Common myeloid progenitor, CD34-positive (primary cell): ENCODE measurements at places on chromosomes 5 and 9.

- no peaks in the 10 kb centered on the region for H3K36me3 ChIP-seq
- H3K27ac ChIP-seq, result no peak overlapping the region
- H3K4me3 ChIP-seq, result no peak overlapping the region
- no peaks in the 10 kb centered on the region for H3K27me3 ChIP-seq
- no peak for DNase-seq
- peaks cover 3% of the 10 kb centered on the region for H3K4me1 ChIP-seq
Measured at GRCh38 chr9:95722141-95722540, 153.3 kb upstream of the ERCC6L2 start.

DNA sequence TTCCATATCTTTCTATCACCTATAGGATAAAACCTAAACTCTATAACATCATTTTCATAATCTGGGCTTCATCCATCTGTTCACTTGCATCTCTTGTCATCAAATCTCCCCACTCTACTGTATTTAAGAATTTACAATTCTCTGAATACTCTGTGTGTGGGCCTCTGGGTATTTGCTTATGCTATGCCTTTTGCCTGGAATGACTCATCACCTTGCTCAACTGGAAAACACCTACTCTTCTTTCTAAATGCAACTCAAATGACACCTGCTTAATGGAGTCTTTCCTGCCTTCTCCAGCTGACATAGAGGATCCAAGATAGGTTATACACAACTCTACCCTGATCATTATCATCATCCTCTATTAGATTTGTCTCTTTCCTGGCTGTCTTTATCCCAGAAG, 421.7 kb downstream of the SPATA31D1 start:
- no peaks in the 10 kb centered on the region for H3K27me3 ChIP-seq
- no peaks in the 10 kb centered on the region for H3K36me3 ChIP-seq
- no peak overlapping the region for H3K4me3 ChIP-seq
- H3K4me1 ChIP-seq, result no peaks in the 10 kb centered on the region
- no peak overlapping the region for H3K27ac ChIP-seq

DNA sequence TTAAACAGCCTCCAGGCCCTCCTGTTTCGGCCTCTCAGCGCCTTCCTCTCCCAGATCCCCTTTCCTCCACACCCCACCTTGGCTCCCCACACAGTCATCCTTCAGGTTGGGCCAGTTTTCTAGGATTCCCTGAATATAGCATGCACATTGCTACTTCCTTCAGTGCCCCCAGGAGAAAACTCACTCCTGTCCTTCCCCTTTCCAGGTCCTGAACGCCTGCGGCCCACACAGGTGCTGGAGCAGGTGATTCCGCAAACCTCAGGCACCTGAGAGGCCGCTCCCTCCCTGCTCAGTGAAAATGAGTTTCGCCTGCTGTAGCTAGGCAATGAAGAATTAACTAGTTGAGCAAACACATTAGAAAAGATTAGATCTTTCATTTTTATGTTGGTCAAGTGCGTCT, 185.0 kb downstream of the MED10 start:
- no peak overlapping the region for H3K4me3 ChIP-seq
- H3K27ac ChIP-seq, result no peak overlapping the region
- no peak for DNase-seq
- no peaks in the 10 kb centered on the region for H3K27me3 ChIP-seq
- no peaks in the 10 kb centered on the region for H3K36me3 ChIP-seq

- no peak overlapping the region for H3K4me3 ChIP-seq
- no peak overlapping the region for H3K27ac ChIP-seq
- no peaks in the 10 kb centered on the region for H3K36me3 ChIP-seq
- H3K4me1 ChIP-seq, result no peaks in the 10 kb centered on the region
- DNase-seq, result no peak
Measured at GRCh38 chr5:133432956-133433532, 179.3 kb downstream of the FSTL4 start.

DNA sequence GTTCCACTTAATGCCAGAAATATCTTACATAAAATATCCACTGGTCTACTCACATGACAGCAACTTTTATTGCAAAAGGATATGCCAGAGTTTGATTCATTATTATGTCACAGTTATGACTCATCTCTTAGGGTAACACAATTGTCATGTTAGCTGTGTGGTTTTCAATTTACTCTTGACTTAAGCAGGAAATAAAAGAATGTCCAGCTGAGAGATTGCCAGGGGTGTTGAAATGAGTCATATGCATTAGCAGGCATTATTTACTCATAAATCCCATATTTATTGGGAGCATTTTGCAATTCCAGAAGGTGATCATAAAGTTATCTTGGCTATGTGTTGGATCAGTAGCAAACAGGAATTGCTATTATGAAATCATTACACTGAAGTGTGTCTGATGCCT, 1164.6 kb upstream of the CDH18 start:
- H3K27me3 ChIP-seq, result no peaks in the 10 kb centered on the region
- no peak overlapping the region for H3K4me3 ChIP-seq
- H3K27ac ChIP-seq, result no peak overlapping the region
- H3K36me3 ChIP-seq, result no peaks in the 10 kb centered on the region
- DNase-seq, result peak; percentile 11

DNA sequence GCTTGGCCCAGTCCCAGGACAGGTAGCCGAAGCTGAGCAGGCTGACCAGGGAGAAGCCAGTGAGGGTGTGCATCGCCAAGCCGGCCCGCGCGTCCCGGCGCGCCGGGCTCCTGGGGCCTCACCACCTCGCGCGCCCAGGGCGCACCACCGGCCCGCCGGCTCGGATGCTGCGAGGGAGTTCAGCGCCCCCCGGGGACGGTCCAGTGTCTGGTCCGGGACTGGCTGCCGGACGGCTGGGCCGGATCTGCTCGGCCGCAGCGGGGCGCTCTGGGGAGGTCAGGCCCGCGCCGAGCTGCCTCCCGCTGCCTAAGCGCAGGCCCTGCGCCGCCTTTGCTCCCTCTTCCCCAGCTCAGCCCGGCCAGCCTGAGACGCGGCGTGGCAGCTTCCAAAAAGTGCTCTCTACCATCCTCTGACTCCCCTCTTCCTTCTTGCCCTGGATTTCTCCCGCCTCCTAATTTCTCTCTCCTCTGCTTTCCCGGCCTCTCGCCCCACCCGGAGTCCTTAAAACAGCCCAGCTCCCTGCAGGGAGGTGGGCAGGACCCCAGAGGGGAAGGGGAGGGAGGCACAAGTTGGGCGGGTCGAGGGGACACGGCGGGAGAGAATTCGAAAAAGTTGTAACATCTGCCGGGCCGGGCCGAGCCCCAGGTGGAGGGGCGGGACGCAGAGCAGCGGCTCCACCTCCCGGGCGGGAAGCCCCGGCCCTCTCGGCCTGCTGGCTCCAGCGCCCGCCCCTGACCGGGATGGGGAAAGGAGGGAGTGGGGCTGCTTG, at the start of gene ARSI:
Gene ARSI (minus strand): TSS at position 605 of the 769 bp plus-strand sequence. CDS start 532 bp downstream, at position 73.
- no peaks in the 10 kb centered on the region for H3K36me3 ChIP-seq
- no peak within 1 kb of the TSS for H3K4me3 ChIP-seq
- peak; percentile 10 for DNase-seq
- peaks cover 5% of the 10 kb centered on the region for H3K27me3 ChIP-seq
- no peak within 1 kb of the TSS for H3K27ac ChIP-seq
